ENCODE measurements at places on chromosomes 2 and 18. TPM values are rescaled to one million over a fixed set of nuclear protein-coding genes. Genes with fewer than 3 reads are reported as not detected.

The MPV17 gene
- total RNA-seq: 98.8 TPM

The ANTXR1 gene
- total RNA-seq: 123 TPM

The NXPH2 gene
- not detected for total RNA-seq

The COL6A3 gene
- total RNA-seq: 4,247 TPM

The GPR155 gene
- 3.5 TPM for total RNA-seq

The PSMA8 gene
- total RNA-seq: not detected

The GREB1 gene
- total RNA-seq: 1.1 TPM

- no peaks in the 10 kb centered on the region for H3K4me1 ChIP-seq
- H3K4me3 ChIP-seq: no peak overlapping the region
- H3K27me3 ChIP-seq: no peaks in the 10 kb centered on the region
- no peak overlapping the region for H3K27ac ChIP-seq
These were observed 307.7 kb downstream of the STK39 start for GRCh38 chr2:167939514-167940345.

DNA sequence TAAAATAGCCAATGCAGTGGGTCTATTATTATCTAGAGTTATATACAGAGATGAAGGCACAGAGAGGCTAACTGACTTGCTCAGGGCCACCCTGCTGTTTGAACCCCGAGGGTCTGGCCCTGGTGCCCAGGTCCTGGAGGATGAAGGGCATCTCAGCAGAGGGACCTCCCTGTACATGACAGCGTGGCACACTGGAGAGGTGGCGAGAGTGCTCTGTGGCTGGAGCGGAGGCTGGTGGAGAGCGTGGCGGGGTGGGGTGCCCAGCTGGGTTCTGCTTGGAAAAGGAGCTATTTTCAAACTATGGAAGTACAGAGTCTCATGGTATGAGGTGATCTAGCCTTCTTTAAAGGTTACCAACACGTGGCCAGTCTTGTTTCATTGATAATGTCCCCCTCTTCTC lies 35.8 kb downstream of the GREB1 start:
- no peaks in the 10 kb centered on the region for H3K36me3 ChIP-seq
- H3K4me3 ChIP-seq: no peak overlapping the region
- H3K27me3 ChIP-seq: peaks cover 7% of the 10 kb centered on the region
- H3K4me1 ChIP-seq: no peaks in the 10 kb centered on the region

- no peak overlapping the region for H3K4me3 ChIP-seq
- peak overlapping the region; percentile 10 for H3K27ac ChIP-seq
- no peaks in the 10 kb centered on the region for H3K27me3 ChIP-seq
These were observed 134.3 kb downstream of the THADA start for GRCh38 chr2:43461453-43462073.

DNA sequence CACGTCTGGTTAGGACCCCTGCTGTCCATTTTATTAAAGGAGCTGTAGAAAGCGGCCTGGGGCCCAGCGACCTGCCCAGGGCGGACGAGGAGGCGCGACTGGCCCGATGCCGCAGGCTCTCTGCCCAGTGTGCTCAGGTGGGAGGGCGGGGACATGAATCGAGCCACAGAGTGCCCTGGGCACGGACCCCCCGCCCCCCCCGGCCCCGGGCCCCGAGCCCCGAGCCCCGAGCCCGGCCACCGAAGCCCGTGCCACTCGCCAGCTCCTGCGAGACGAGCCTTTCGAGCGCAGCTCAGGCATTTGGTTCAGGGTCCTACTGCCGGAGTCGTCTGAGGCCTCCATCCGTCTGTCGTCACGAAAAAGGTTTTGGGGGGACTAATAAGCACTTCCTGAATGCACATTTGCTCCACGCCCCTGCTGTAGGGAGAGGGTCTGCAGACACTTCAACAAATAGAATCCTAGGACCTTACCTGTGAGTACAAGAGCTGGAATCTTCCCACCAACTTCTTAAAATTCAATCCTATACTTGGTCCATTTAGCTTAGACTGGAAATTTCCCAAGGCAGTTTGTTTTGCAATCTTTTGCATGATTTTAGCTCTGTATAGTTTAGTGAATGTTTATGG lies 602 bp upstream of the ADAM17 start:
- peak overlapping the region; percentile 93 for H3K27ac ChIP-seq
- peaks cover 47% of the 10 kb centered on the region for H3K4me1 ChIP-seq
- peak overlapping the region; percentile 99 for H3K4me3 ChIP-seq
- DNase-seq: no peak
- no peaks in the 10 kb centered on the region for H3K36me3 ChIP-seq

GRCh38 chr2:45263147-45263546 lies 253.9 kb upstream of the SIX2 start:
- DNase-seq: peak; percentile 34
- no peak overlapping the region for H3K4me3 ChIP-seq
- H3K27me3 ChIP-seq: no peaks in the 10 kb centered on the region
- H3K27ac ChIP-seq: no peak overlapping the region
- no peaks in the 10 kb centered on the region for H3K36me3 ChIP-seq

- no peak overlapping the region for H3K27ac ChIP-seq
- H3K4me3 ChIP-seq: no peak overlapping the region
- no peaks in the 10 kb centered on the region for H3K27me3 ChIP-seq
- DNase-seq: no peak
These were observed 1204.5 kb upstream of the ZEB2 start for GRCh38 chr2:145724311-145724898.

DNA sequence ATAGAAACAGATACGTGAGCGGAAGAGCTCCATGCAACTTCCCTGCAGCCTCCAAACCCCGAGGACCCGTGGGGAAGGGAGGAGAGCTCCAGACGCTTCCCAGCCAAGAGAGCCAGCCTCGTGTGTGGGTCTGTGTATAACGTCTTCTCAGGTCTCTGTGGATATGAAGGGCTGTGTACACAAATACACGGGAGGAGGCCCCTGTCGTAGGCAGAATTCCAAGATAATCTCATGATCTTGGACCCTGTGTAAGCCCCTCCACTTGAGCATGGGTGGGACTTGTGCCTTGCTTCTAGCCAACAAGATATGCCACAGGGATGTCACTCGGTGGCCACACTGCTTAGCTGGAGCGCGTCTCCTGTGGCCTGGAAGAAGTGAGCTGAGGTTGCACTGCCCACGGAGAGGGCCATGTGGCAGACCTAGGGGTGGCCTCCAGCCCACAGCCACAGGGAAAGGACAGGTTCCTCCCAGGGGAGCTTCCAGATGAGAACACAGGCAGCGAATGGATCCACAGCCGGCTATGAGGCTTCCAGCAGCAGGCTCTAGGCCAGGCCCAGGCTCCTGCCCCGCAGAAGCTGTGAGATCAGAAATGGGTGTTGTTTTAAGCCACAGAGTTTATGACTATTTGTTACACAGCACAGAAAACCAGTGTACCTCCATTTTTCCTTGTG lies 15.6 kb upstream of the KLF11 start:
- peaks cover 3% of the 10 kb centered on the region for H3K27me3 ChIP-seq
- no peaks in the 10 kb centered on the region for H3K4me1 ChIP-seq
- no peaks in the 10 kb centered on the region for H3K36me3 ChIP-seq
- no peak overlapping the region for H3K27ac ChIP-seq
- no peak overlapping the region for H3K4me3 ChIP-seq
- DNase-seq: peak; percentile 14

GRCh38 chr2:85981579-85982247 lies 92.9 kb upstream of the ST3GAL5 start:
- no peaks in the 10 kb centered on the region for H3K36me3 ChIP-seq
- H3K4me3 ChIP-seq: no peak overlapping the region
- no peak overlapping the region for H3K27ac ChIP-seq
- no peaks in the 10 kb centered on the region for H3K4me1 ChIP-seq
- H3K27me3 ChIP-seq: peaks cover 4% of the 10 kb centered on the region

GRCh38 chr2:219292616-219293015 lies 13.4 kb downstream of the DNAJB2 start:
- no peak overlapping the region for H3K27ac ChIP-seq
- DNase-seq: no peak

DNA sequence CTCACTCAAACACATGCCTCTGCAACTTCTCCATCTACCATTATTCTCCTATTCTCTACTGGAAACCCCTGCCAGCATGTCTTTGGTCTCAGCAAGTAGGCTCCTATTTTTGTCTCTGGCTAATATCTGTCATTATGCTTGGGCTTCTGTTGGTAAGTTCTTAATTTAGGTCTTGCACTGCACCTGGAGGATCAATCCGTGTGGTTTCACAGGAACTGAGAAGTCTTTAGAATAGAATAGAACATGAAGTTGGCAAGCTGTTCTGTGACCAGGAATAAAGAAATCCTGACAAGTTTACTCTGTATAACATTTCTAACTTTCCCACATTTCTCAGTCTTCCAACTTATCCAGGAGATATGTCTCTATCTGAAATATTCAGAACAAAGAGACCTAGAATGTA lies 219.5 kb upstream of the GYPC start:
- H3K27ac ChIP-seq: no peak overlapping the region
- H3K36me3 ChIP-seq: no peaks in the 10 kb centered on the region
- H3K4me3 ChIP-seq: no peak overlapping the region
- H3K4me1 ChIP-seq: no peaks in the 10 kb centered on the region
- no peak for DNase-seq
- H3K27me3 ChIP-seq: no peaks in the 10 kb centered on the region

DNA sequence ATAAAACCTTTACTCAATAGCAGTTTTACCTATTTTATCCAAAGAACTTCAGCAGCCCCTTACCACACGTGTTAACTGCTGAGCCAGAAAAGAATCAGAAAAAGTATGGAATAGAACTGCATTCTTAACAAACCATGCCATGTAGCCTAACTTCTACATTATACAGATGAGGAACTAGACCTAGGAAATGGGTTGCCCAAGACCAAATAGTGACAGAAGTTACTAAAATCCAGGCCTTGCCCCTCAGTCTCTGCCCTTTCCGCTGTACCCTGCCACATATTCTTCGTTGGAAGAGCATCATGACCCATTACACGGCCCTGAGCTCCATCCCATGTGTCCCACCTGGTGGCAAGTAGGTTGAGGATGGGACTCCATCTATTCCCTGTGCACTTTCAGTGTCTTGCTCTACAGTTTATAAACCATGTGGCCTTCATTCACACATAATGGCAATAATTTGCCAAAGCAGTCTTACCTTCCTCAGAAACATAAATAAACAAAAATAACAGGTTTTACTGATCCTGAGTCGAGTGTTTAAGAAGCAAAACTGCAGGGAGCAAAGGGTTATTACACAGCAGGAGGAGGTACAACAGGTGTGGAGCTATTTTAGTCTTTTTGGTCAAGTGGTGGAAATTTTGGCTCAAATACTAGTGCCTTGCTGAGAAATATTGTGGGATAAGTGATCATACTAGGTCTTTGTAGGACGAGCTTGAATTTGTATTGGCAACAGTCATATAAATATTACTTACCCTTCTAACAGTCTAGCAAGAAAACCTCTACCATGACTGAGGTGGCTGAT lies 46.5 kb downstream of the HNRNPLL start:
- H3K36me3 ChIP-seq: peaks cover 6% of the 10 kb centered on the region
- DNase-seq: no peak
- no peaks in the 10 kb centered on the region for H3K27me3 ChIP-seq
- no peak overlapping the region for H3K27ac ChIP-seq
- no peak overlapping the region for H3K4me3 ChIP-seq
